Stimulated activated CD4-positive, alpha-beta T cell treated with anti-CD3 and anti-CD28 coated beads, Interleukin-1b, Interleukin-23, amount 100 ng/mL, for 24 hours (primary cell): ENCODE measurements at places on chromosomes 13 and 19.
A peak's percentile ranks its signal among the peaks of the same experiment; 100 is the strongest.

DNA sequence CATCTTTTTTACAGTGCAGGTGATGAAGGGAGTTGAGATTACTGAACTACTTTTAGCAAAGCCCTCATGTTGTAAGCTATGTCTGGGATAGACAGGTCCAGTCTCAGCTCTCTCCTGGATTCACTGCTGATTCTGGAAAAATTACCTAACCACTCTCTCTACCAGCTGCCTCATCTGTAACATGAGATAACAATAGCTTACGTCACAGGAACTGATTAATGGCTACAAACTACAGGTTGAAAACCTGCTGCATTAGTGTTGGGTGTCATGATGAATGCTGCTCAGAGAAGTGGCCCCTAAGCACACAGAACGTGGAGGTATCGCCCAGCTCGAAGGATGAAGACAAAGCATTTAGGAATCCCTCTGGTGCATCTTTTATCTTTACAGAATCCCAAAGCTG lies 277.8 kb downstream of the ABCC4 start:
- no peak for DNase-seq

DNA sequence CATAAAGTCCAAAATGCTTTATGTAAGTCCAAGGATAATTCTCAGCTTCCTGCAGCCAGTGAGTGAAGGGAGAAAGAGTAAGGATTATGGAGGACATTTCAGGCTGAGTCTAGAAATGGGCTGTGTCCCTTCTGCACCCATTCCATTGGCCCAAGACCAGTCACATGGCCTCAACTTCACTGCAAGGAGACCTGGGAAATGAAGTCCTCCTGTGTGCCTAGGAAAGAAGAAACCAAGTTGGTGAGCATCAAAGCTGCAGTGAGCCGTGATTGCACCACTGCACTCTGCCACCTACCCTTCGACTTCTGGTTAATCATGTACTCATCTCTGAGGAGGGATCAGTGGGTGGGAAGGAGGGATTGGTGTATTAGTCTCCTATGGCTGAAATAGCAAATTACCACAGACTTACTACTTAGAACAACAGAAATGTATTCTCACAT lies 3.6 kb upstream of the CD37 start:
- peak; percentile 32 for DNase-seq

DNA sequence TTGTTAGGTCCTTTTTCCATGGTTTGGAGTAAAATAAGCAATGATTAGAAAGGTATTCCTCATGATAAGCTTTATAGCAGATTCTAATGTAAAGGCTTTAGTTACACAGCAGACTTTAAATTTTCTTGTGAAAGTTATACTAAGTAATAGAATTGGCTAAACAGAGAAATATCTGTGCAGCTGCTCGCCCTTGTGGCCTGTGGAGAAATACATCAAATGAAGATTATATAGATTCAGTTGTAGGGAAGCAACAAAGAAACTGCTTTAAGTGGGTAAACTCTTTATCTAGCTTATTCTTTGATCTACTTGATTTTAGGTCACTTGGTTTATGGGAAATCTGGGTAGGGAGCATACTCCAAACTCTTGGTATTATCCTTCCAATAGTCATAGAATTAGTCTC lies 1269.7 kb upstream of the SPRY2 start:
- no peak for DNase-seq

- DNase-seq, result no peak
Observed at GRCh38 chr19:27750391-27751043, 1462.4 kb downstream of the UQCRFS1 start.
